ENCODE measurements at places on chromosomes 5 and 9.
A peak's percentile ranks its signal among the peaks of the same experiment; 100 is the strongest.

DNA sequence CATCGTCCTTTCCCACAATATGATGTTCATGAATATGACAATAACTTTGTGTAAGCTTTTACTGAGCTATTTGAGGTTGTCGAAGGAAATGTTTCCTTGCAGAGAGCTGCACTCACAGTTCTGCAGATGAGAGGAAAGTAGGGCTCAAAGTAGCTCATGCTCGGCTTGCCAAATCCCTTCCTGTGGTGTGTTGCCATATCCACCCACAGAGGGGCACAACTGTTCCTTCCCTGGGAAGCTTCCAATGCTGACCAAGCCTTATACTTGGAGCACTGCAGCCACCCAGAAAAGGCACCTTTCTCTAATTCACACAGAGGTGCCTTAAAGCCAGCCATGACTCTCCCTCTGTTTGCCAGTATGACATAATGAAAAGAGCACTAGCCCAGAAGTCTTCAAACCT, 390.3 kb downstream of the CAAP1 start:
- H3K36me3 ChIP-seq, result no peaks in the 10 kb centered on the region
- no peak for DNase-seq
- no peak overlapping the region for H3K4me3 ChIP-seq
- no peaks in the 10 kb centered on the region for H3K4me1 ChIP-seq
- H3K27me3 ChIP-seq, result no peaks in the 10 kb centered on the region
- no peak overlapping the region for H3K27ac ChIP-seq

GRCh38 chr9:131629825-131630204, 84.5 kb downstream of the PRRT1B start:
- no peak for DNase-seq
- H3K4me1 ChIP-seq, result peaks cover 32% of the 10 kb centered on the region
- no peaks in the 10 kb centered on the region for H3K27me3 ChIP-seq
- H3K4me3 ChIP-seq, result no peak overlapping the region

- no peaks in the 10 kb centered on the region for H3K36me3 ChIP-seq
- peak overlapping the region; percentile 83 for H3K27ac ChIP-seq
- no peak overlapping the region for H3K4me3 ChIP-seq
Observed at GRCh38 chr5:142202282-142202681, 93.7 kb downstream of the NDFIP1 start.

DNA sequence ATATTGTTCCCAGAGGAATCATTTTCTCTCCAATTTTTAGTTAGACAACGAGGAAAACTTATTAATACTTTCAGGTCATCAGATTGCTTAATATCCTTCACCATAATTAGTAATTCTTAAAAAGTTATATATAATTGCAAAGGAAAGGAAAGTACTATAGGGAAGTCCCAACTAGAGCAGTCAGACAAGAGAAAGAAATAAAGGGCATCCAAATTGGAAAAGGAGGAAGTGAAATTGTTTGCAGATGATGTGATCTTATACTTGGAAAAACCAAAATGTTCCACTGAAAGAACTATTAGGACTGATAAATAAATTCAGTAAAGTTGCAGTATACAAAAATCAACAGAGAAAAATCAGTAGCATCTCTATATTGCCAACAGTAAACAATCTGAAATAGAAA, 223.5 kb upstream of the MEF2C start:
- H3K36me3 ChIP-seq, result no peaks in the 10 kb centered on the region
- no peaks in the 10 kb centered on the region for H3K27me3 ChIP-seq
- no peak for DNase-seq
- no peak overlapping the region for H3K27ac ChIP-seq
- no peak overlapping the region for H3K4me3 ChIP-seq
- H3K4me1 ChIP-seq, result no peaks in the 10 kb centered on the region

DNA sequence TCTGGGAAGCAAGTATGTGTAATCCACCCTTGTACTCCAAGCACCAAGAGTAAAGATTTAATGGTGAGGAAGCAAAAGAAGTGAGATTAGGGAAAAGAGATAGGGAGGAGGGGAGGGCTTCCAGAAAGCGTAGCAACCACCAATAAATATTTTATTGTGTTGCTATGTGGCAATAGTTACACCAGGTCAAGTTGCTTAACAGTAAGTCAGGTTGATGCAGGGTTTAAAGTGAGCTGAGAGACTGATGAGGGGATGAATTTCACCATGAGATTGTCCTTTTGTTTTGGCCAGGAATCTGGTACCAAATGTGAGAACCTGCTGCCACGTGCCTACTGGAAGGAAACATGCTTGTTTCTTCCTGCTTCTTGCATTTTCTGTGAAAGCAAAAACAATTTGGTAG, 62.7 kb downstream of the PCSK5 start:
- H3K27ac ChIP-seq, result no peak overlapping the region
- no peak overlapping the region for H3K4me3 ChIP-seq
- no peaks in the 10 kb centered on the region for H3K4me1 ChIP-seq

DNA sequence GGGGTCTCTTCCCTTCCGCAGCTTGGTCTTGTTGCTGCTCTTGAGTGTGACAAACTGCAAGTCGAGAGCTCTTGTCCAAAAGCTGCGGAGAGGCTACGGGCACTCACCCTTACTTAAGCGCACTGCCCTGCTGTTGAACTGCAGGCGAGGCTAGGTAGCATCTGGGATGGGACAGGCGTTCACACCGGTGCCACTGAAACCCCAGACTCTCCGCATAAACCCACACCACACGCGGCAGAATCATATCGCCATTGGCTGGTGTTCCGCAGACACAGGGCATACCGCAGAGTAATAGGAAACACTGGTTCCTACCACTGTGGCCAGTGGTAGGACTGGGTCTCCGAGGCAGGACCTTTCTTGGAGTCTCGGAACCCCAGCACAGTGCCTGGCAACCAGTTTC, 2.2 kb upstream of the NPR3 start:
- no peaks in the 10 kb centered on the region for H3K27me3 ChIP-seq

- H3K36me3 ChIP-seq, result no peaks in the 10 kb centered on the region
- DNase-seq, result peak; percentile 74
- peaks cover 25% of the 10 kb centered on the region for H3K4me1 ChIP-seq
- H3K27me3 ChIP-seq, result no peaks in the 10 kb centered on the region
Observed at GRCh38 chr9:124551472-124552272, 44.5 kb upstream of the NR5A1 start.

GRCh38 chr9:124831642-124832364, 21.5 kb upstream of the WDR38 start:
- peaks cover 30% of the 10 kb centered on the region for H3K4me1 ChIP-seq
- no peak for DNase-seq
- H3K27me3 ChIP-seq, result no peaks in the 10 kb centered on the region
- H3K36me3 ChIP-seq, result no peaks in the 10 kb centered on the region
- H3K27ac ChIP-seq, result no peak overlapping the region
- no peak overlapping the region for H3K4me3 ChIP-seq
